ENCODE measurements at places on chromosomes 7 and 10.

GRCh38 chr10:88232029-88232895, 350.9 kb downstream of the RNLS start:
- DNase-seq: peak; percentile 42

DNA sequence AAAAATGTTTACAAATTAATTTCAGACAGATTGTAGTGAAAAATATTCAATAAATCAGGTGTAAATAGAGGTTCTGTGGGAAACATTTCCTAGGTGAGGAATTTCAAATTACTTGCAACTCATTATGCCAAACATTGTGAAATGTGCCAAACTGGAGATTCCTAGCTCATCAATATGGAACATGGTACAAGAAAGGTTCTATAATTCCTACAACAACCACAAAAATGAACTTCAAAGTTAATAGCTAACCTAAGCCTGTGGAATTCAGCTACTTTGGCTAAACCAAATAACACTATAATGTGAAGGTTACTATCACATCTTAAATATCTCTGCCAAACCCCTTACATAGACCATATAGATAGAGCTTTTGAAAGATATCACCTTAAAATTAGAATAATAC, 223.3 kb upstream of the HGF start:
- no peak for DNase-seq

- DNase-seq: peak; percentile 29
Observed at GRCh38 chr10:27558612-27559020, 54.5 kb downstream of the RAB18 start.

DNA sequence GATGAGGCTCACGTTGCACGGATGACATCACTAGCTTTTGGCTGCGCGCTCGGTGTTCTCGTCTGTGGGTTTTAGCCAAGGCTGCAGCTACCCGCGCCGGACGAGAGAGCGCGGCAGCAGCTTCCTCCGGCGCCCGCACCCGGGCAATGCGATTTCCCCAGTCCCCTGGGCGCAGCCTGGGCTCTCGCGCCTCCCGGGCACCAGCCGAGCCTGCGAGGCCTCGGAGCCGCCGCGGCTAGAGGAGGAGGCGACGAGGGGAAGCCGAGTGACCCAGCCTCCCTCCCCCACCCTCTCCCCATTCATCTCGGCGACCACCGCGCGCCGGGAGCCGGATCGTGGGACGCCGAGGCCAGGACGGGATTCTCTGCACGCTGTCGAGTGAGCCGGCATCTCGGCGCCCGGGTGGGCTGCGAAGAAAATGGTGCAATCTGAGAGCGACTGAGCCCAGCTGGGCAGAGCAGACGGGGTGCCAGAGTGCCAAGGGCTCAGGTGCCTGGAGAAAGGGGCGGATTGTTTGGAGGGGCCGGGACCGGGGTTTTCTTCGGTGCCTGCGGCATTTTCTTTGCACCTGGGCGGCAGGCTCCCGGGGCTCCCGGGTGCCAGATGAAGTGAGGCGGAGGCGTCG, 1.2 kb upstream of the TMEM178B start:
- peak; percentile 48 for DNase-seq

DNA sequence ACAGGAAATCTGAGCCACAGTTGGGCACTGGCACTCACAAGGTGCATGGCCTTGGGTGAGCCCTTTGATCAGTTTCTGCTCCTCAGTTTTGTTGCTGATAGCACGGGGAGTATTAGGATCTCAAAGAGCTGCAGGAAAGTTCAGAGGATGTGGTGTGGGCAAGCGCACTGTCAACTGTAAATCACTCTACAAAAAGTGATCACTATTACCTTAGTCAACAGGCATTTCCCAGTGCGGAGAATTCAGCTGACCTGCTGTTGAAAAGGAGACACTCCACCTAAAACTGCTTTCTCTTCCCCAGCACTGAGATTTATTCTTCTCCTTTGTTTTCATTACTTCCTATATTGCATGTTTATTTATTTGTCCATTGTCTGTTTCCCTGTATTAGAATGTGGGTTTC, 331.0 kb downstream of the PRPF18 start:
- no peak for DNase-seq

GRCh38 chr7:41832941-41833340, 130.1 kb upstream of the INHBA start:
- no peak for DNase-seq

- no peak for DNase-seq
Observed at GRCh38 chr10:122417667-122418066, 36.8 kb upstream of the ARMS2 start.

GRCh38 chr7:1547777-1548437, 8.1 kb downstream of the TMEM184A start:
- no peak for DNase-seq

GRCh38 chr7:74138334-74138867, 35.8 kb upstream of the EIF4H start:
- DNase-seq: no peak

- DNase-seq: no peak
Observed at GRCh38 chr10:110461088-110461487, 36.6 kb upstream of the DUSP5 start.

DNA sequence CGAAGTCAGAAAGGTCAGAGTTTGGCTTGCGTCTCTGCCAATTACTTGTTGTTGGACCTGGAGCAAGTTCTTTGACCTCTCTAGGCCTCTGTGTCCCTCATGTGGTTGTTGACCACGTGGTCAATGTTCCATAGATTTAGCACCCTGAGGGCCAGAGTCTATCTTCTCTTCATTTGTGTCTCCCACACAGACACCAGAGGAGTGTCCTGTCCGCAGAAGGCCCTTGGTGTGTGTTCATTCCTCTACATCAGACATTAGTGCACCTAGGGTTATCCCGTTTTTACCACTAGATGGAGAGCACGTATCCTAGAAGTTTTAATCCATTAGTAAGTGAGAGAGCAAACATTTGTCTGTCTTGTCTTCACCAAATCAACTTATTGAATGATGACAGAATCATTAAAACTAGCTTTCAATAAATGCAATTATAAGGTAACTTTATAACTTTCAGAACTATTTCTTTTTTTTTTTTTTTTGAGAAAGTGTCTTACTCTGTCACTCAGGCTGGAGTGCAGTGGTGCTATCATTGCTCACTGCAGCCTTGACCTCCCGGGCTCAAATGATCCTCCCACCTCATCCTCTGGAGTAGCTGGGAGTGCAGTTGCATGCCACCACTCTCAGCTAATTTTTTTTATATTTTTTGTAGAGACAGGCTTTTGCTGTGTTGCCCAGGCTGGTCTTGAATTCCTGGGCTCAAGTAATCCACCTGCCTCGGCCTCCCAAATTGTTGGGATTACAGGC, 122.5 kb upstream of the ANKRD1 start:
- DNase-seq: no peak

DNA sequence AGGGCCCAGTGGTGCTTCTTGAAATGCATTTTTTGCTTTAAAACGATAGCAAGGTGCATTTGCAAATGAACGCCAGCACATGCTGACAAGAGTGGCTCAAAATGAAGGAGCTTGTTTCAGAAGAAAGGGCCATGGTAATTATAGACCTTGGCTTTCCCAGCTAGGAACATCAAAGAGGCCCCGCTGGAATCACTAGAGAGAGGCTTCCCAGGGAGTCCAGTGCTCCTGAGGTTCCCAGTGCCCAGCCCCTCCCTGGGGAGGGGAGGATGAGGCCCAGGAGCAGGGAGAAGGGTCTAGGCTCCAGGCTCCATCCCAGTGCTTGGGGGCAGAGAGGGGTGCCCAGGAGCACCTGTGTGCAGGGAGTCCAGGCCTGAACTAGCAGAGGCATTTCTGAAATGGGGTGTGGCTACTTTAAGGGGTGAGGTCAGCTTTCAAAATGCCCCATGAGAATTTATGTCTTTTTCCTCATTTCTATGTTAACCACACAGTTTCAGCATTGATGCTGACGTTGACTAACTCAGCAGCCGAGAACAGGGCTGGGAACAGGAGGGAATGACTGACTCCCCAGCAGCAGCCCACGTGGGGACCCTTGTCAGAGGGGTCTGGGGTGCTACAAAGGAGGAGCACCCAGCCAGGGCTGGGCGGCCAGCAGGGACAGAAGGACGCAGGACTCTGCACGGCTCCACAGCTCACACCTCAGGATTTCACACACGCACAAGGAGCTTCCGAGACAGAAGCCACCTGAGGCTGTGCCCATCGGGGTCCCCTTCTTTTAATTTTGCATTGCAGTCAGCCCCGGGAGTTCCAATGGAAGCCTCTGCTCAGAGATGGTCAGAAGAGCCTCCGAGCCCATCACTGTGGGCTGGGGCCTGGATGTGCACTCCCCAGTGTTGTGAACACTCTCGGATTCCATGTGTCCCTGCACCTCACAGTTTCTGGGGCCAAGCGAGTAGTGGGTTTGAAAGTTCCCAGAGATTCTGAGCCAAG, 570.2 kb downstream of the PTPRN2 start:
- no peak for DNase-seq

GRCh38 chr7:95951531-95951930, 179.2 kb downstream of the DYNC1I1 start:
- peak; percentile 34 for DNase-seq

- DNase-seq: no peak
Observed at GRCh38 chr7:613442-614140, 93.9 kb upstream of the PDGFA start.

DNA sequence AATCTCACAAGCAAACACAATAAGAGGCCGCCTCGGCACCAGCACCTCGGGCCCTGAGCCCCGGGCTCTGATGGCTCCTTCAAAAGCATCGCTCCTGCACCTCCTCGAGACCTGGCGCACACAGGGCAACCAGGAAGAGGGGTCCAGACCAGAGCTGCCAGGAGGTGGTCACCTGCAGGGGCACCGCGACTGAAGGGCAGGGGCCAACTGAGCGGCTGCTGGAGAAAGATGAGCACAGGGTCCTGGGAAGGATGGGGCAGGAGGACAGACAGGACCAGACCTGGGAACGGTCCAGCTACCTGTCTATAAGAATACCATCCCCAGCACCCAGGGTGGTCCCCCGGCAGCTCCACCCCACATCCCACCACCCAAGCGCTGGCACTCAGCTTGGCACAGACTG, 20.8 kb downstream of the MAD1L1 start:
- DNase-seq: no peak

- no peak for DNase-seq
Observed at GRCh38 chr7:107687656-107688055, 27.0 kb downstream of the SLC26A4 start.

DNA sequence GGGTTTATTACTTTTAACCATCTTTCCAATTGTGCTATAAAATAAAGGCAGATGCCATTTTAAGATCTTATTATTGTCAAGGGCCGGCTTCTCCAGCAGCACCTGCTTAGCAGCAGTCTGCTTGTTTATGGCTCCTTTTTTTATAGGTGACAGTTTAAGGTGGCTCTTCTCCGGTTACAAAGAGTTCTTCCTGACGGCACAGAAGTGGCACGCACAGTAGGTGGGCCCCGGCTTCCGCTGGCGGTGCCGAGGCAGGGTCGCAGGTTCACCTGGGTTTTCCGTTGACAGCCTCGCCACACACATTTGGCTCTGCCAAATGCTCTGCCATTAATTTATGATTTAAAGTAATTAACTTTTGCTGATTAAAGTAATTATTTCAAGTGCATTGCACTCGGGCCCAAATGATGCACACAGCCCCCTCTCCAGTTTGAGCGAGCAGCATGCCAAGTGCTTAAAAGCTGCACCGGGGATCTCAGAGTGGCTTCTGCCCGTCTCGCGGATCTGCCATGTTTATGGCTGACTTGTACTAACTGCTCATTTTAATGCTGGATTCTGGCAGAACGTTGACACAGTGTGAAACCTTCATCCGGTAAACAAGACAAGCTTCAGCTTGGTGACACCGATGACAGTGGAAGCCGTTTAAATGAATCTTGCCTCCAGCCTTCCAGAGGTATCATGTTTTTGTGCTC, 355.1 kb upstream of the MKI67 start:
- DNase-seq: no peak

DNA sequence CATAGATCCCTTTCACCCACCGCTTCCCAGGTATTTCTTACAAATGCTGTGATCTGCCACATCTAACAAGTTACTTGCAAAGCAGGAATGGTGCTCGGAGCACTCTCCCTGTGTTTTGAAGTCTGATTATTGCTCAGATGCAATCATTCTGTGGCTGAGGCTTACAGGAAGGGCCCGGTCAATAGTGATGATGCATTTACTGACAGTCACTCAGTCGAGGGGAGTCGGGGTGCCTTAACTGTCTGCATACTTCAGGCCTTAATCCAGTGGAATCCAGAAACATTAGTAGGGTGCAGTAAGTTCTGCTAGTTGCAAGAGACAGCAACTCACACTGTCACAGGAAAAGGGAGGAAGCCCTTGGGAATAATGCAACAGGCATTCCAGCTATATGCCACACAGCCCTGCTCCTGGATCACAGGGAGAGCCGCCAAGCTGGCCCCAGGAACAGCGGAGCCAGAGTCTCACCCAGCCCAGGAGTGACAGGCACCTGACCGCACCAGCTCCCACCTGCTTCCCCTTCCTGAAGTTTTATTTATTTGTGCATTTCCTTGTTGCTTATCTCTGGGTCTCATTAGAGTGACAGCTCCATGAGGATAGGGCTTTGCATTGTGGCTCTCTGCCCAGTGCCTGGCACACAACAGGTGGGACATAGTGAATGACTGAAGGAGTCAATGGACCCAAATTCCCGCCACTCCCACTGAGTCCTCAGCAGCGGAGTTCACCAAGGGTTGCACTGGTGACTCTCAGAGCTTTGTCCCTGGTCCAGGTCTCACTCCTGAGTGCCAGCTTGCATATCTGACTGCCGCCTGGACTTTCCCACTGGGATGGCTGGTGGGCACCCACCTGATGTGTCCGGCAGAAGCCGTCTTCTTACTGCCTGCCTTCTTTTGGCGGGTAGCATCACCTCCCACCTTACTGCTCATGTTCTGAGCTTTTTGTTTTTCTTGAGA, 212.5 kb upstream of the SH2B2 start:
- DNase-seq: no peak

DNA sequence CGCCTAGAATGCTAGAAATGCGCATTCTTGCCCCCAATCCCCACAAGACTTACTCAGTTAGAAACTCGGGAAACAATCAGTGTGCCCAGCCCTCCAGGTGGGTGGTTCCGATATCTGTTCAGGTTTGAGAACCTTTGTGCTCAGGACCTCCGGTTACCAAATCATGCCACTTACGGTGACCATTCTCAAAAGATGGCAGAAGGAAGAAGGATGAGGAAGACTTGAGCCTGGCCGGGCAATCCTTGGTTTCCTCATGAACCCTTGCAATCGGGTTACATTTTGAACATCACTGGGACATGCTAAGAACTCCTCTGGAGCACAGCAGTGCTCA, 52.1 kb downstream of the RBM17 start:
- no peak for DNase-seq

DNA sequence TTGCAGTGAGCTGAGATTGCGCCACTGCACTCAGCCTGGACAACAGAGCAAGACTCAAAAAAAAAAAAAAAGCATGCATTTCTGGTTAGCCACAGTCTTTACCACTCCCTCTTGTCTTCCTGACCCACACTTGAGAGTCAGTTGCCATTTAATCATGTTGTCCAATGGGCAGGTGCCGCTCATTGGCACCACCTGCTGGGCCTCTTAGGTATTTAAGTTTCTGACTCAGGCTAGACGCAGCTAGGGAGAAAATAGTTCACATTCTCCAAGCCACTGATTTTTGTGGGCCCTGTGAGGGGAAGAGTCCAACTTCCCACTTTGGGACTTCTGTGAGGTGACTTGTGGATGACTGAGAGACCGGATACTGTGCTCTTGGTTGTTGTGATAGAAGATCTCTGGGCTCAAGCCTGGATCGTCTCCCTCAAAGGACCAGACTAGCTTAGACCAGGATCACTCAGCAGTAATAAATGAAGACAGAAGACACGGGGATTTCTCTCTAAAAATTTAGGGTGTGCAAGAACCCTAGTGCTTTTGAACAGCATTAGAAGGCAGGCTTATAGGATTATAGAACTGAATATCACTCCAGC, 26.8 kb upstream of the SORCS3 start:
- DNase-seq: no peak
